Amygdala (tissue), 56 donors: ENCODE measurements at places on chromosomes 4 and X.
A peak's percentile ranks its signal among the peaks of the same experiment; 100 is the strongest.

- DNase-seq: no peak
Observed at GRCh38 chr4:57078685-57079521, 31.3 kb downstream of the IGFBP7 start.

- DNase-seq: no peak
Observed at GRCh38 chrX:10327651-10328050, 170.9 kb downstream of the CLCN4 start.

- DNase-seq: no peak
Observed at GRCh38 chr4:145840162-145840768, 98.4 kb downstream of the ZNF827 start.

GRCh38 chr4:150328496-150328895 is 250.3 kb downstream of the DCLK2 start:
- DNase-seq: no peak

DNA sequence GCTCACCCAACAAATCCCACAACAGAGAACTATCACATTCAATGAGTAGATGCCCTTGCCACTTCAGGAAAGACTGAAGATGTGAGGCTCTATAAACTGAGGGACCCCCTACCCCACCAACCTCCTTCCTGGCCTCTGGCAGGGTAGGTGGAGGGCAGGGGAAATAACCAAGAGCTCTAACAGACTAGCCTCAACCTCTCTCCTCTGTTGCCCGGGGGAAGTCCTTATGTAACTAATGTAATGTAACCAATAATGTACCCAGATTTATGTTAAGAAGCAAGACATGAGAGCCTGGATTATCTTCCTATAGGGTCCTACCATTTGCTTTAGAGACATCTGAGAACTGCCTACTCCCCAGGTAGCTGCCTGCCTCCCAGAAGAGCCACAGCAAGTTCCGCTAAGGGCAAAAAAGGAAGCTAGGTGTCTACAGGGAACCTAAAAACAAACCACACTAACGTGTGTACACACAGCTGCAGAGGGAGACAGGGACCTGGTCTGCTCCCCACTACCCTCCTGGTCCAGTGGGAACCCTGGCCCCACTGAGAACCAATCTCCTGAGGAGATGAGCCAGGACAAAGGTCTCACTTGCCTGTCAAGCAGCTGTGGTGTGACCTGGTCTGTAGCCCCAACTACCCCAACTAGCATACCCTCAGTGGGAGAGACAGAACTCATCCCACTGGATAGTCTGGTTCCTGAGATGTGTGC is 17.7 kb downstream of the OTUD5 start:
- no peak for DNase-seq

- peak; percentile 90 for DNase-seq
Observed at GRCh38 chrX:115940888-115941332, 229.6 kb upstream of the AGTR2 start.
